ENCODE measurements at places on chromosomes 12 and 14.

- no peak for DNase-seq
Observed at GRCh38 chr12:97630356-97630755, 167.8 kb downstream of the RMST start.

GRCh38 chr12:129119537-129119936 lies 266.3 kb downstream of the GLT1D1 start:
- DNase-seq = no peak

DNA sequence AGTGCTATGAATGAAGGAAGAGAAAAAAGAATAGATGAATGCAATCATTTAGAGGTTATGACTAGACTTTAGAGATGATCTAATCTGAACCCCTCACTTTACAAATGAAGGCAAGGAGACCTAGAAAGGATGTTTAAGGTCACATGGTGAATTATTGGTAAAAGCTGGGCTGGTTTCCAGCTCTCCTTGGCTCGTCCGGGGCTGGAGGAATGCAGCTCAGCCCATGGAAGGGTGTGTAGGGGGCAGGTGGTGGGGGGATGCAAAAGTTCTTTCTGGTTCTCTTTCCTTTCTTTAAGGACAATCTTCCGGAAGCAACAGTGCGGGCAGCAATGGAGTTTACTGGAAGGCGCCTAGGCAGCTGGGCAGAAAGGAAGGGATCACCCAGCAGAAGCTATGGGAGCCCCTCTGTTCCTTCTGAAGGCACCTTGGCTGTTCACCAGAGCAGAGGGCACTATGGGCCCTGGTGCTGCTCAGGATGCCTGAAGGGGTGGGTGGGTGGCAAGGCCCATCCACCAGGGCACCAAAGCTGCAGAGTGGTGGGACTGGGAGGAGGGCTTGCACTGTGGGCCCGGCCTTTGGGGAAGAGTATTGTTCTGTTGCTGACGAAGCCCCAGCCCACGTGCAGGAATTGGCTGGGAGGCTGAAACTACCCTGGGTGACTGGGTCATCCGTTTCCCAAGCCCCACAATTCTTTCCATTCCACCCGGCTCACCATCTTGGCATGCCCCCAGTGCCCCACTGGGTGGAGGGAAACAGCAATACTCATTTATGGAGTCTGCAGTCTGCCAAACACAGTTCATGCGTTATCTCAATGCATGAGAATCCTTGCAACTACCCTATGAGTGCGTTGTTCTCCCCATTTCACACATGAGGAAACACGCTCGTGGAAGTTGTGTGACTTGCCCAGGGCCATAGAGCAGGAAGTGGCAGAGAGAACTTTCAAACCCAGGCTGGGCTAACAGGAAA lies 78.2 kb downstream of the IRF2BPL start:
- no peak for DNase-seq

- DNase-seq = no peak
Observed at GRCh38 chr14:71411738-71412137, 504.5 kb downstream of the PCNX1 start.

GRCh38 chr12:39627914-39628313 lies 8.3 kb upstream of the ABCD2 start:
- DNase-seq = no peak

GRCh38 chr14:66459603-66460002 lies 26.6 kb upstream of the CCDC196 start:
- DNase-seq = no peak

DNA sequence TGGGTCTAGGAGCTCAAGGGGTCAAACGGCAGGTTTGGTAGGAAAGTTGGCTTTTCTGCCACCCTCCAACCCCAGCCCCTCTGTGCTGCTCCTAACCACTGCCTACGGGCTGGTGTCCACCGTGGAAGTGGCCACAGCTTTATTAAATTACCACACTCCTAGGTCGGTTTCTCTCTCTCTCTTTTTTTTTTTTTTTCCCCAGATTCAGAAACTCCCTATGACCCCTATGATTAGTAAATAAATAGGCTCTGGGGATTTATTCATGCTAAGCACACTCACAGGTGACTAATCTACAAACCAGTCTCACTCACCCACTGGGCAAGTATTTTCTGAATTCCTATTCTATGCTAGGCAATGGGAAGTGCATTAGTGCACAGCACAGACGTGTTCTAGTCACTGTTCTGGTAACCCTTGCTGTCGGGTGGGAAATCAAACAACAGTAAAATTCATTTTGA lies 8.7 kb upstream of the DDX47 start:
- no peak for DNase-seq

DNA sequence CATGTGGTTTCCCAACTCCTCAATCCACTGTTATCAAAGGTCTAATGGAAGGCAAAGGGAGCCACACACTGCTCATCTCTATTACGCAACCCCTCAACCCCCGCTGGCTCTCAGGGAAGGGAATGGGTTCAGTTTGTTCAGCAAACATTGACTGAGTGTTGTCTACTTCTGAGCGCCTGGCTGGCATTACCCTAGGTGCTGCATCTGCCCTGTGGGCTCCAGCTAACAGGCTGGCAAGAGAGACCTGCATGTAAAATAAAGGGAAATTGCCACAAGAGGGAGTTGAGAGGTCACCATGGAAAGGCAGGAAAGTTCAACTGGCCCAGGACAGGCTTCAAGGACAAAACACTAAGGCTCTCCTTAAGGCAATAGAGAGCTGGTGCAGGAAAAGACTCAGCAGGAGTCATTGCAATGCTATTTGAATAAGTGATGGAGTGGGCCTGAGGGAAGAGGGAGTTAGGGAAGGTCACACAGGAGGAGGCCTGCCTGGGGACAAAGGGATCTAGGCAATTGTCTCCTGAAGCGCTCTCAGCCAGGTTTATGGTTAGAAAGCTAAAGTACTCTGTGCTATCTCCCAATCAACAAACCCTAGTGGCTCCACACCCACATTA lies 5.5 kb upstream of the ZNF740 start:
- no peak for DNase-seq

DNA sequence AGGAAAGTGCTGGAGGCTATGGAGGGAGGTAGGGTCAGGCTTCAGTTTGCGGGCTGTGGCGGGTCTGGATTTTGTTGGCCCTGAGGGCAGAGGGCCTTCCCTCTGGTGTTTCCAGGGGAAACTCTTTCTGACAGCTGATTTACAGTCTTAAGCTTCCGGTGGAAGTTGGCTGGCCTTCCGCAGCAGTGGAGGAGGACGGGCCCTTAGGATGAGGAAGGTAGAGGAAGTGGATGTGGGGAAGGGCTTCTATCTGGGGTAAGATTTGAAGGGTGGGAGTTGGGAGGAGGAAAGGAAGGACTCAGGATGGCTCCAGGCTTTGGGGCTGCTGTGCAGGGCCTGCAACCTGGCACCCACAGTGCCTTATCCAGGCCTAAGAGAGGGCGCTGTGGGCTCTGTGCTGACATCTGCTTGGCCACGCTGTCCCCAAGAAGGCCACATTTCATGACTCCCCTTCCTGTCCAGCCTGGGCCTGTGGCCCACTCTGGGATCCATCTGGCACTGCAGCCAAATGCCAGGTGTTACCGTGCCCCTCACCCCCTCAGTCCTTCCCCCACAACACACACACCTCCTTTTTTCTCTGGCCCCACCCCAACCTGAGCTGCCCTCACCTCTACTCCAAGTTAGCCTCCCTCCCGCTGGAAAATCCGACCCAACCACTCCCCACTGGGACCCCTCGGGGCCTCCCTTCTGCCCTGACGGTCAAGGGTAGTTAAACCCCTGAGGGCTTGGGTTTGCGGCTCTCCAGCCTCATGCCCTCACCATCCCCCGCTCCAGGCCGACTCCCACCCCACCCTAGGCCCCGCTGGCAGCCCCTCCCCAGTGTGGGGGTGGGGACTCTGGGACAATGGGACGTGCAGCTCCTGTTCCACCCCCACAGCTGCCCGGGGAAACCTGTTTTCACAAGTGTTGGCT lies 7.7 kb upstream of the PPP1R13B start:
- no peak for DNase-seq

- no peak for DNase-seq
Observed at GRCh38 chr12:84480803-84481202, 431.8 kb downstream of the SLC6A15 start.

DNA sequence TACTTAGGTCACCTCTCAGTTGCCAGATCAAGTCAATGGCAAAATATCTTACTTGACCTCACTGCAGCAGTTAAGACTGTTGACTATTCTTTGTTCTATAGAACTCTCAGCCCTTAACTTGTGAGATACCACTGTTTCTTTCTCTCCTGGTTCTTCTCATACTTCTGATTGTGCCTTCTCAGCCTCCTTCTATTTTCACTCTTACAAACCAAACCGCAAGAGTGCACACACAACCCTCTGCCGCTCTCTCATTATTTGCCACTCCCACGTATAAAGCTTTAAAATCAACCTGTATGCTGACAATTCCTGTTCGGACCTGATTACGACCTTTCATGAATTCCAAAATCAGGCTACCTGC lies 4.5 kb downstream of the E2F7 start:
- DNase-seq = no peak

- DNase-seq = no peak
Observed at GRCh38 chr14:75181293-75182062, 5.1 kb upstream of the TMED10 start.

- no peak for DNase-seq
Observed at GRCh38 chr12:118103601-118104382, at the start of gene VSIG10. Gene VSIG10, minus strand, starts transcription at chr12:118104011. Its CDS starts 340 bp downstream, at chr12:118103671.

- no peak for DNase-seq
Observed at GRCh38 chr14:53180272-53181221, 27.4 kb upstream of the DDHD1 start.

GRCh38 chr12:100743060-100743459 lies 51.5 kb upstream of the ANO4 start:
- no peak for DNase-seq

DNA sequence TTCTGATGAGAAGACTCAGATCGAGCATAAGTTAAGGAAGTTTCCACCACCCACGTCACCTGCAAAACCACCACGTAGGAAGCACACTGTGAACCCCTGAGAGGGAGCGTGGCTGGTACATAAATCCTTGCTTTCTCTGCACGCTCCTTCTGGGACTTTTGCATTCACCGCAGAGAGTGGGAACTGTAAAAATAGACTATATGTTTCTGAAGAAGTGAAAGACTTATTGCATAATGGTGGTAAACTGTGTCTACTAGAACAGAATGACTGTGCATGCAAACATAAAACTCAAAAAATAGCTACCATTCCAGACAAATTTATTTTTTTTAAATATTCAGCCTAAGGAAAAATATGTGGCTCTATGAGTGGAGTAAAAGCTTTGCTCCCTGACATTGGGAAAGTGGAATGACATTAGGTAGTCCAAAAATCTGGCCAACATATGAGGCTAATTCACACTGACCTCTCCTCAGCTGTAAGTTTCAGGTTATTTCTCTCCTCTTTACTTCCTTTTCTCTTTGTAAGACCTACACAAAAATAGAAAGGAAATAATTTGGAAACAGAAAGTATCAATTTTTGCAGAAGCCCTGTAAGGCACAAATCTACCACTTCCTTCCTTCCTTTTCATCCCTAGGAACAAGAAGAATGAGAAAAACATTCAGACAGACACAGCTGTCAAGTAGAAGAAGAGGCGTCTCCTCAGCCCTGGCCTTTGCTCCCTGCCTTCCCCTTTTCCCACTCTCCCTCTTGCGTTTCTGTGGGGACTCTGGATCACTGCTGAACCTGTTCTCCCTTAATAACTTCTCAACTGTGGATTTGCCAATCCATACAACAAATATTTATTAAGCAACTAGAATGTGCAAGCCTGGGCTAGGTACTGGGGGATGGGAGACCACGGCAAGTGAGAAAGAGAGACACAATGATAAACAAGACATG lies 264.3 kb upstream of the FOXN3 start:
- DNase-seq = peak; percentile 74

GRCh38 chr14:70282666-70283065 lies 76.8 kb downstream of the COX16 start:
- DNase-seq = no peak

DNA sequence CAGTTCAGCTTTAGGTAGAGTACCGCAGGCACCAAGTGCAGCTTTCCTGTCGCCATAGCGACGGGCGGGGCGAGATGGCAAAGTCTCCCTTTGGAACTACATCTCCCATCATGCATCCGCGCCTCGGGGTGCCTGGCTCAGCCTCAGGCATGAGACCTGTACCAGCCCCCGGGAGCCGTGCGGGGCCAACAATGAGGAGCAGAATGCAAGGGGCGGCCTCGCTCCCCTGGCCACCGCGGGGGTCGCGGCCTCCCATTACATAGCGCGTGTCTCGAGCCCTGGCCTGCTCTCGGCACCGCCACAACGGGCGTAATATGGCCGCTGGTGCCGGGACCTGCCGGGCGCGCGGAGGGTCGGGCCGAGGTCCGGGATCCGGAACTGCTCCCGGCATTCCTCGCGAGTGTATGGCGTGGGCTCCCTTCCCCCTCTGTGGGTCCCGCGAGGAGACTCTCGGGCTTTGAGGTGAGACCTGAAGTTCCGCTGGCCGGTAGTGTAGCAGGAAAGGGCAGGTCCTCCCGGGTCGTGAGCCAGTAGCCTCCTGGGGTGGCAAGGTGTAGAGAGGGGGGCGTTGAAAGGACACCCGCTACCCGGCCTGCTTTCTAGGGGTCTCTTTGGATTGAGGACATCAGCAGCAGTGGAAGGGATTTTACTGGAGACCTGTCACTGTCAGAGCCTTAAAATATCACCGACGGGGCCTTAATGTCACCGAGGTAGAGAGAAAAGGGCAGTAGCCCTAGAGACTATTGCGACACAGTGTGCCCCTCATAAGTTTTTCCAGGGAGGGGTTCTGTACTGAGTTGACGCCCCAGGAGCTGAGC lies at the start of gene THTPA:
TSS of gene THTPA (plus strand) at position 390 of the 818 bp plus-strand sequence. CDS start 487 bp downstream, outside the sequence.
- peak; percentile 50 for DNase-seq

DNA sequence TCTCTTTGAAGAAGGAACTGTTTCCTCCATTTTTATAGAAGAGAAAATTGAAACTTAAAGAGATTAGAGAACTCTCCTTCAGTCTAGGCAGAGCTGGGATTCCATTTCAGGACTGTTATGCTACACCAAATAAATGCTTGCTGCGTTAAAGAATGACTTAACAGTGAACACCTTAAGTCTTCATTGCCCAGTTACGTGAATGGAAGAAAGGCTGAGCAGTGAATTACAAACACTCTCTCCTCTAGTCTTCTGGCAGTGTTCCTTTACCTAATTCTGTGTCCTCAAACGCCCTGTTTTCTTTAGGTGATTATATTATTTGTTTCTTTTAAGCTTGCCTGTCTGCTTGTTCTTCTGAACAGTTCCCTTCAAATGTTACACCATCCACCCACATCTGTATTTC lies 59.7 kb downstream of the RCOR1 start:
- DNase-seq = no peak

DNA sequence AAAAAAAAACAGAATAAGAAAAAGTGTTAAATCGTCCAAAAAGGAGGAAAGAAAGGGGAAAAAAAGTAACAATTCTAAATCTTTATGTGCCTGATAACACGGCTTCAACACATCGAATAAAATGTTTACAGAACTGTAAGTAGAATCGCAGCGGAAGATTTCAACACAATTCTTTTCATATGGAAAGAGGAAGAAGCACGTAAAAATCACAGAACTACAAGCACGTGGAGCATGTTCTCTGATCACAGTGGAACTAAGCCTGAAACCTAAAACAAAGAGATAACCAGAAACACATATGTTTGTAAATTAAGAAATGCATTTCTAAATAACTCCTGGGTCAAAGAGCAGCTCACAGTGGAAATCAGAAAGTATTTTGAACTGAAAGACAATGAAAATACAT lies 8.7 kb downstream of the CLEC7A start:
- peak; percentile 77 for DNase-seq
